ENCODE measurements at places on chromosomes 3 and 15.
A peak's percentile ranks its signal among the peaks of the same experiment; 100 is the strongest.

DNA sequence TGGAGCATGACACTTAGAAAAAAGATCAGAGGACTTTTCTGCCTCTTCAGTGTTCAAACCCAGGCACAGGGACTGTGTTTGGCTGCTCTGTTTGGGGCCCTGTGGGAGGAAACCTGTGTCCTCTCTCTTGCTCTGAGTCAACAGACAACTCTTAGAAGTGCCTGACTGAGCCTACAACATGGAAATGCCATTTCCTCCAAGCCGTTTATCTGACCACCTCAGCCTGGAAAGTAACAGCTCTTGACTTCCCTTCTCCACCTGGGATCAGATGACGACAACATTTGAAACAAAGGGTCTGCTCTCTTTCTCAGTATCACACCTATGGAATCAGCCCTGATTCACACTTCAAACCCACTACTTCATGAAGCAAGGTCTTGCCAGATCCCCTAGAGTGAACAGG is 91.3 kb upstream of the CTDSPL start:
- DNase-seq, result no peak

- DNase-seq, result peak; percentile 73
Observed at GRCh38 chr15:48433226-48433886, 102.1 kb downstream of the DUT start.

GRCh38 chr3:13063225-13063624 is 10.0 kb downstream of the IQSEC1 start:
- DNase-seq, result peak; percentile 32

DNA sequence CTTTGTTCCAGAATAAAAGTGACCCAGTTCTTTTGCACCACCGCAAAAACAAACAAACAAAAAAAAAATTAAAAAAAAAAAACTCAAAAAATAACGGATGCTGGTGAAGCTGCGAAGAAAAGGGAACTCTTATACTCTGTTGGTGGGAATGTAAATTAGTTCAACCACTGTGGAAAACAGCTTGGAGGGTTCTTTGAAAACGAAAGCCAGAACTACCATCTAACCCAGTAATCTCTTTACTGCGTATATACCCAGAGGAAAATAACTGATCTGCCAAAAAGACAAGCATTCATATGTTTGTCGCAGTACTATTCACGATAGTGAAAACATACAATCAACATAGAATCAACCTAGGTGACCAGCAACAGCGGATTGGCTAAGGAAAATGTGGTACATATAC is 298.9 kb upstream of the CBLB start:
- DNase-seq, result no peak

- DNase-seq, result peak; percentile 18
Observed at GRCh38 chr3:189269365-189269764, 97.6 kb downstream of the TPRG1 start.

GRCh38 chr3:139870000-139870675 is 64.8 kb upstream of the CLSTN2 start:
- DNase-seq, result no peak

DNA sequence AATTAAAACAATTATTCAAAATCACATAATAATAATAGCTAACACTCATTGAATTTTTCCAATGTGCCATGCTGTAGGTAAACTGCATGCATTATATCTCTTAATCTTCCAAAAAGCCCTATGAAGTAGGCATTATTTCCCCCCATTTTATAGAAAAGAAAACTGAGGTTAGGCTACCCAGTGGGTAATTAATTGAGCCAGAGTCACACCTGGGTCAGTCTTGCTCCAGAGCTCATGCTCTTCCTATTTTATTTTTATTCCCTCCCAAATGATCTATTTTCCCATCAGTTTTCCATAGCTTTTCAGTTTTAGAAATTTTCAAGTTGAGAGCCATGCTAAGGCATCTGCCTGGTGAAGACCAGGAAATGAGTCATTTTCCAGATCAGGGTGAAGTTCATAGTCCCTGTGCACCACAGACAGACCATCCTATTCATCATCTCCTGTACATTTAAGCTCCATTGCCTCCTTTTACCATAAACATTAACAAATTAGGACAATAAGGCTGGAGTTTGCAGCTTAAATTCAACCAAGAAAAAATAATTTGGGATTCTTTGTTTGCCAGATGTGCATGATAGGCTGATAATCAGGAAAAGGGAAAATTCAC is 417.3 kb downstream of the OTOL1 start:
- DNase-seq, result peak; percentile 91

DNA sequence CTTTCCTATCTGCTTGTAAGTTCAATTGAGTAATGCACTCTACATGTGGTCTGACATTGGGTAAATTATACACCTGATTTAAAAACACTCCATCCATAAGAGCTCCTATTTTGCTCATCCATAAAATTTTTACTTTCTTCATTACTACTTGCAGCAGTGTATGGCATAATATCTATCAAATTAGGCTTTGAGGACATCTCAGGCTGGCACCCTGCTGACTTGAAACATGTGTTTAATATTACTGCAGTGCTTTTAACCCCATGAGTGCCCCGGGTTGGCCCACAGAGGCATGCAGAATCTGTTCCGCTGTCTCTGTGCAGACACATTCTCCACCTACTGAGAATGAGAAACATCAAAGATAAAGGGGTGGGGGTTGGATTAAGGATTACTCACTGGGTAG is 249.9 kb upstream of the DNAJC19 start:
- DNase-seq, result no peak

DNA sequence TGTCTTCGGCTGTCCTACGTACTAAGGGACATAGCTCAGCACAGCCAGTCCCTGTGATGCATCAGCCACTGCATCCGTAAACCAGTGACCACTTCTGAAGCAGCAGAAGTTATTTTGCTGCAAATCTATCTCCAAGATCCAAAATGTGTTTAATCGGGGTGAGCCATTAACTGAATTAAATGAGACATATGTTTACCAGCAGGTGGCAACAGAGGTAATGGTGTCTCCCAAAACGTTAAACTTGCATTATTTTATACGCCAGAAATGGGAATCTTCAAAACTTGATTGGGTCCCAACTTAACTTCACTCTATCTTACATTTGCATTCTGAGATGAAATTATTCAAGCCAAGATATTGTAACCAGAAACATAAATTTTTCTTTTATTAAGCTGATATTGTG is 75.3 kb upstream of the BOC start:
- DNase-seq, result peak; percentile 41

DNA sequence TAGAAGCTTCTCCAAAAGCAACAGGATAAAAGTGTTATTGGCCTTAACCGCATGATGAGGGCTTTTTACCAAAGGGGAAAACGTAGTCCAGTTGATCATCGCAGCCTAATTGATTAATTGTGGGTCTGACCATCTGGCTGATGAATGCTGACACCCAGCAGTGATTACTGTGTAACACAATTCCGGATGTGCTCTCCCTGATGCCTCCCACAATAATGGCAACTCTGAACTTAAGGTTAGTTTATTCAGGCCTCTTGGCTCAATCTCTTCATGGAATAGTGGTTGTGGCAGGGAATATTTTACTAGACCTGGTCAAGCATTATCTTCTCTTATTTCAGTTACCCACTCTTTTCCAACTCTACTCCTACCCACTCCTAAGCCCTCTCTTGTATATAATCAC is 332.9 kb downstream of the TIGIT start:
- DNase-seq, result no peak

DNA sequence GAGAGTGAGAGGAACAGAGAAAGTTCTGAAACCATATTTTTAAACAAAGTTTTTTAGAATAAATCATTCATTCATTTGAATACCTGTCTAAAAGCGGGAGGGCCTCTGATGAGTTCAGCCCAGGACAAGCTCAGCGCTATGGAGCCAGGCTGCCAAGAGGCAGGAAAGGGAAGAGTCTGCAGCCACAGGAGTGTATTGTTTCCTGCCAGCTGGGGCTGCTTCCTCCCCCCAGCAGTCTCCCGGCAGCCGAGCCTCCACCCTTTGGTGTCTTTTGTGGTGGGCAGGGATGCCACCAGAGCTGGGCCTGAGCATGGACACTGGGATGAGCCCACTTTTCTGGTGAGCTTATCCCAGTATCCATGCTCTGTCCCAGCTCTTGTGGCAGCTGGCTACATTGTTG is 199.5 kb upstream of the TPRG1 start:
- DNase-seq, result no peak

- no peak for DNase-seq
Observed at GRCh38 chr3:45387636-45388348, 584 bp upstream of the LARS2 start.

- DNase-seq, result no peak
Observed at GRCh38 chr3:10570196-10570946, 65.0 kb upstream of the ATP2B2 start.

DNA sequence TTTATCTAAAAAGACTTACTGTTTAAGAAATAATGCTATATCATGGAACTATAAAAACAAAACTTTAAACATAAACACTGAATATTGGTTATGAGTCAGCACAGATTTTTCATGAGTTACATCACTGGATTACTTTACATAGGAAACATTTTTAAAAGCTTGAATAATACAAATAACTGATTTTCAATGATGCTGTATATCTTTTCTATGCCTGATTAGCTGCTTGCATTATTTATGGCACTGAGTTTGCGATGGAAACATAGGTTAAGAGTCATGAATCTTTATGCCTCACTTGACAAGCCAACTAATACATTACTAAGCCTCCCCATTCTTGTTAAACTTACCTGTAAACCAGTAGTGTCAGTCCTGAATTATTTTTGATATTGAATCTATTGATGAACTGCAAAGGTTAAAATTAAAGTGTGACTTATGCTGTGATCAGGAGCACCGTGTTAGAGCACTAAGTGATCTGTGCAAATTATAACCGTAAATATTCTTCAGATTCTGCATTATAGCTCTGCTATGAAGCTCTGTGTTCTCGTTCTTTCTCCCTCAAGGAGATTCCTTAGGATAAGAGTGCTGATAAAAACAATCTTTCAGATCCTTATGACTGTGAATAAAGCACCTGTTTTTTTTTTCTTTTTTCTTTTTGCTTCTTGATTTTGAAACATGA is 437.3 kb upstream of the BCHE start:
- DNase-seq, result no peak

DNA sequence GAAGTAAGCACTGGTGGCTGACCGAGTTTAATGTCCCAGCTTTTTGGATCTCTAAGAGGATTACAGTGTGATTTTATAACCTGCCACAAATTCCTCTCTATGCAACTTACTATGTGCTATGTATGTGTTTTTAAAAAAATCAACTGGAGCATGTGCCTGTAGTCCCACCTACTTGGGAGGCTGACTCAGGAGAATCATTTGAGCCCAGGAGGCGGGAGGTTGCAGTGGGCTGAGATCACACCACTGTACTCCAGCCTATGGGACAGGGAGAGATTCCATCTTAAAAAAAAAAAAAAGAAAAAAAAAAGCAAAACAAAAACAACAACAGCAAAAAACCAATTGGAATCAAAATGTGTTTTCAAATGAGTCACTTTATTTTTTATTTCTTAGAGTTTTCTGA is 29.6 kb downstream of the DUT start:
- peak; percentile 83 for DNase-seq

GRCh38 chr3:187828579-187829452 is 83.5 kb upstream of the BCL6 start:
- no peak for DNase-seq

- no peak for DNase-seq
Observed at GRCh38 chr15:45116482-45117307, 2.6 kb downstream of the DUOXA2 start.

GRCh38 chr15:78921940-78922339 is 22.9 kb downstream of the CTSH start:
- no peak for DNase-seq

- DNase-seq, result no peak
Observed at GRCh38 chr3:149908424-149908957, 62.2 kb downstream of the PFN2 start.

DNA sequence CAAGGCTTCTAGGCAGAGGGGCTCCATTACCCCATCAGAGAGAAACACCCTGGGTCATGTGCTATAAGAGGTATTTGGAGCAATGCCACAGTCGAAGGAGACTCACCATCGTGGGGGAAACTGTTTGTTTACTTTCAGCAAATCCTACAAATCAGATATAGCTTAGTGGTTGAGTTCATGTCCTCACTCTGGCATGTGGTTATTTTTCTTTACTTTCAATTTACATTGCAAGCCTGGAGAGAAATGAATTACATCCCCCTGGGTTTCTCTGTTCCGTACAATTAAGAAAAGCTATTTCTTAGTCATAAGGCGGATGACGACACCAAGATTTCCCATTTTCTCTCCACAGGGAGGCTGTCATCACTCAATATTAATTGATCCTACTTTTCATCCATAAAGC is 36.9 kb downstream of the RFTN1 start:
- DNase-seq, result peak; percentile 18

- DNase-seq, result no peak
Observed at GRCh38 chr15:60328852-60329443, 68.8 kb downstream of the ANXA2 start.

- peak; percentile 41 for DNase-seq
Observed at GRCh38 chr3:196694202-196694638, 17.8 kb downstream of the CEP19 start.

DNA sequence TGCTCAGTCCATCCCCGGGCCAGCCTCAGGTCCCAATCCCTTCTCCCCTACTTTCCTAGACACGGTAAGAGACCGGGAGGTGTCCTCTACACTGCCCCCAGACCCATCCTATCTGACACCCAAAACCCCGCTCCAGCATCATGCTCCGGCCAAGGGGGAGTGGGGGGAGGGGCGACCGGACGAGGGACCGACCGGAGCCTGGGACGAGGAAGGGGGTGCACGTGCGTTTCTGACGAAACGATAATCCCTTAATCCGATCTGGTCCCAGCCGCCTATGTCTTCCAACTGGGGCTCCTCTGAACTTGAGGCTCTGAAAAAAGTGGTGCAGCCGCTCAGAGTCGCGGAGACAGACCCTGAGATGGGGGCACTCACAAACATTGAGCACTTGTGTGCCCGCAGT is 494 bp downstream of the CPLX3 start:
- DNase-seq, result no peak

DNA sequence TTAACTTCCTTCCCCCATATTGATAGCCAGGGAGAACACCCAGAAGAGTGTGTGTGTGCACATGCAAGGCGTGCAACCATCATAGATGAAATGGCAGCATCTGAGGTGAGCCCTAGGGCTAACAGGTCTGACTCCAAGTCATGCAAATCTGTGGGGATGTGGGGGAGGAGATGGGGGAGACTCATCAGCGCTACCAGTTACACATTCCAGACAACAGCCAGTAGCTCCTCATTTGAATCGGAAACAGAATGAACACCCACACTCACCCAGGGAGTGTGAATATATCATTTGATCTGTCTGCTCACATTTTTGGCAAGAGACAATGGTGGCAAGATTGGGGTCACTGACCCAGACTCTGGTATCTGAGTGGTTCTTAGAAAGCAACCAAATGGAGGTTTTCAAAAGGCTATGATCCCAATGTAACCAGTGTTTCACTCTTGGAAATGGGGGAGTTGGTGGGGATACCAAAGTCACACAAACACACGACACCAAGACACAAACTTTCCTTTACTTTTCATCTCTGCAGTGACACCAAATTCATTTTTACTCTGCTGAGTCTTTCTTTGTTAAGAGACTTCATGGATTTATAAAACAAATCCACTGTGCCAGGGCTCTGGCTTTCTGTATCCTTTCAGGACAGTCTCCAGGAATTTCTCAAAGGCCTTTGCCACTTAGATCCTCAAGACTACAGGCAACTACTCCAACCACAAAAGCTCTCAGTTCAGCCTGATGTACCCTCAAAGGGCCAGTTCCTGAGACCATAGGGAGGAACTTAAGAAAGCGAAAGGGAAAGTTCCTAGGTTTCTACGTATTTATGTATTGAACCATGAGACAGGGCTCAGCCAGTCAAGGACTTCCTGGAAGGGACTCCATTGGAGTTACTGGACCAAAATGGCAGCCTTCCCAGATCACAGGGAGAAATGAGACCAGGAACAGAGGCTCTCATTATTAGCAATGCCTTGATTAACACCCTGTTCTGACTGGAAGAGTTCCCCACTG is 2.2 kb downstream of the CDCP1 start:
- peak; percentile 37 for DNase-seq

All from HT1080 (cell line).